Stimulated activated naive CD4-positive, alpha-beta T cell (primary cell): ENCODE measurements at places on chromosomes 11 and 22.

DNA sequence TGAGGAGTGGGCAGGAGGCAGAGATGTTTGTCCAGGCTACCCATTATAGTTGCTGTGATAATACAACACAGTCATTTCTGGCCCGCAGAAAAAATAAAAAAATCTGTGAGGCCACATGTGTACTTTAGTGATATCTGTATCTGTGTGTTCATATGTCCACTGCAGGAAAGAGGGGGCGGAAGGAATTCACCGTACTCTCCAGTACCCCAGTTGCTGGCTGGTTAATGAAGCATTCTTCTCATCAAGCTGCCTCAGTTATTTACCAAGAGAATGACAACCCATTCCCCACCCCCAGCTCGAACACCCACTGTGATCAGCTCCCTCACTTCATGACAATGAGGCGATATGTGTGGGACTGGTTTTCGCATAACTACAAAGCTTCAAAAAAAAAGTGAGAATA is 309.3 kb downstream of the SOX6 start:
- DNase-seq = no peak

DNA sequence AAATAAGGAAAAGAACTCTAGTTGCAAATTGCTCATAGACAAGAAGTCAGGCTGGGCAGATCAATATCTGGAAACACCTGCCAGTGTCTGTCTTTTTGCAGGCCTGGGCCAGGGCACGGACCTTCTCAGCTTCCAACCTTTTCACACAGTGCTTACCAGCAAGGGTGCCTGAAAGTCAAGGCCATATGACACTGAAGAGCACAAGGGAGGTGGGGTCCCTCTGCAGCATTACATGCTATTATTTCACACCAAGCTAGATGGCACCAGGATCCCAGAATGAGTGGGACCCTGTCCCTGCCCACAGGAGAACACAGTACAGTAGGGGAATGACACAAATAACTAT is 5.9 kb upstream of the PEX26 start:
- no peak for DNase-seq

DNA sequence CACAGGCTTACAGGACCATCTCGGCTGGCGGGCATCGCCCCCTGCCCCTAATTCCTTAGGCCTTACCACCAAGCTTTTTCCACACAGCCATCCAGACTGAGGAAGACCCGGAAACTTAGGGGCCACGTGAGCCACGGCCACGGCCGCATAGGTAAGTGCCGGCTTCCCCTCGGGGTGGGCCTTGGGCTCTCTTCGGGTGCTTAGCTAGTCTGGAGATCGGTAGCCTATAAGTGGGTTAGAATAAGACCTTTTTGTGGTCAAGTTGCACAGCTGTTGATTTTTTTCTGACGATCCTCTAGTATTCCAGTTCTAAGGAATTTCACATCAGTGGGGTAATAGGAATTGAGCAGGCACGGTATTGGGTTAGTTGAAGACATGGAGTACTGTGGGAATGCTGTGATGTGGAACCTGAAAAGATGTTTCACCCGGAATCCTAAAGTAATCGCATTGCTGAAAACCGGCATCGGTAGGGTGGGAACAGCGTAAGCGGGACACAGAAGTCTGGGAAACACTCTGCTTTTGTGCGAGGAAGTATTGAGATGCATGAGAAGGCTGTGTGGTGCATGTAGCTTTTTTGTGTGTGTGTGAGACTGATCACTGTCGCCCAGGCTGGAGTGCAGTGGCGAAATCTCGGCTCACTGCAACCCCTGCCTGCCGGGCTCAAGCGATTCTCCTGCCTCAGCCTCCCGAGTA is 669 bp downstream of the RPL27A start:
- no peak for DNase-seq

DNA sequence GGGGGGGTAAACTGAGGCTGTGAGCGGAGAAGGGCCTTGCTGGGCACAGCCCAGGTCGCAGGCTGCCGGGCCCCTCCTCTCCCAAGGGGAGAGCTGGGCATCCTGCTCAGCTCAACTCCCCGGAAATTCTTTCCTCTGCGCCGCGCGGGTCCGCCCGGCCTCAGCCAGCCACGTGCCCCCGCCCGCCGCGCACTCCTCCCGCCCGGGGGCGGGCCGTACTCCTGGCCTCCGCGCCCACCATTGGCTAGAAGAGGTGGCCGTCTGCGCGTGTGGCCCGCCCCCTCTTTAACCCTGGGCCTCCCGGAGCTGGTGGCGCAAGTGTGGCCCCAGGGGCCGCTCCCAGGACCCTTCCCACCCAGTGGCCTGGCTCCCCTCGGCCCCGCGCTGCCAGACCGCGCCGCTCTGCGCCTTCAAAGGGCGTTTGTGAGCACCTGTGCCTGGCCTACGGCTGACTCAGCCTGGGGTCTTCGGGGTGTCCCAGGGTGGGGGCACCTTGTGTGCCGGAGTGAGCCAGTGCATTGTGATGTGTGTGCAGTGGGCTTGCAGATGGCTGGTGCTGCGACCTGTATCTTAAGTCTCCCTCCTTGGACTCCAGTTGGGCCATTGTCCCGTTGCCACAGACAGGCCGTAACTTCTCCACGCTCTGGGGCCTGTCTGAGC is 2.0 kb downstream of the MRGPRF start:
- no peak for DNase-seq

GRCh38 chr11:117395476-117395875 is 67.8 kb downstream of the CEP164 start:
- DNase-seq = no peak

- no peak for DNase-seq
Observed at GRCh38 chr11:12842933-12843636, 166.0 kb upstream of the RASSF10 start.
